Neural crest cell (in vitro differentiated cells): ENCODE measurements at places on chromosomes 2 and 18. TPM values are rescaled to one million over a fixed set of nuclear protein-coding genes. Genes with fewer than 3 reads are reported as not detected.
A peak's percentile ranks its signal among the peaks of the same experiment; 100 is the strongest.

DNA sequence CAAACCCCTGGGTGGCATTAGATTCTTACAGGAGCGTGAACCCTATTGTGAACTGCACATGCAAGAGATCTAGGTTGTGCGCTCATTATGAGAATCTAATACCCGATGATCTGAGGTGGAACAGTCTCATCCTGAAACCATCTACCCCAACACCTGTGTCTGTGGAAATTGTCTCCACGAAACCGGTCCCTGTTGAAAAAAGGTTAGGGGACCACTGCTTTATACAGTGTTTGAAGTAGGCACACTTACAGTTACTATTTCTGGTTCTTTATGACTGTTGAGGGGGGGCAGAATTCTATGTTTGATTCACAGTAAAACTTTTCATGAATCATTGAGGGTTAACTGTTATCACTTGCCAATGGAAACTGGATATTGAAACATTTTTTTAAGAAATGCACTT lies 72.0 kb downstream of the RIF1 start:
- no peaks in the 10 kb centered on the region for H3K4me1 ChIP-seq
- no peak overlapping the region for H3K4me3 ChIP-seq
- no peak overlapping the region for H3K27ac ChIP-seq

DNA sequence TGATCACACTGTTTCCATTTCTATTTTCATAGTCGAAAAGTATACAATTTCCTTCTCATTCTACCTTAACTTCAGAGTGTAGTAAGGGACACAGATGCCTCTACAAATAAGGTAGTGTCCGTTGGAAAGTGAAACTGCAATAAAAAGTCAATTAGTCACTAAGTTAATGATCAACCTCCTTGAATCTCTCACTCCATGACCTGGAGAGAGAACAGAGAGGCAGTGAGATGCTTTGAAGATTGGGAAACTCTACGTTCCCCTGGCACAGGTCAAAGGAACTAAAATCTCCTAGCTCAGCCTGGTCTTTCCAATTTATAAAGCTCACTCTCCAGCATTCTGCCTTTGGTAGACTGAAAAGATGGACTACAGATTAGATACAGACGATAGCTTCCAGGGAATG lies 153.8 kb upstream of the ACAA2 start:
- H3K27ac ChIP-seq, result no peak overlapping the region
- no peaks in the 10 kb centered on the region for H3K27me3 ChIP-seq
- peaks cover 3% of the 10 kb centered on the region for H3K4me1 ChIP-seq
- no peaks in the 10 kb centered on the region for H3K36me3 ChIP-seq
- DNase-seq, result no peak
- H3K4me3 ChIP-seq, result no peak overlapping the region

CTDP1 gene
- total RNA-seq, result 22.8 and 23.3 TPM in 2 replicates

GRCh38 chr2:100813527-100813926 lies 6.4 kb upstream of the NPAS2 start:
- peaks cover 5% of the 10 kb centered on the region for H3K36me3 ChIP-seq
- H3K27me3 ChIP-seq, result peaks cover 19% of the 10 kb centered on the region
- no peak for DNase-seq
- H3K4me3 ChIP-seq, result no peak overlapping the region
- peaks cover 19% of the 10 kb centered on the region for H3K4me1 ChIP-seq

GRCh38 chr2:63721082-63721424 lies 120.6 kb upstream of the UGP2 start:
- no peaks in the 10 kb centered on the region for H3K27me3 ChIP-seq
- peaks cover 5% of the 10 kb centered on the region for H3K36me3 ChIP-seq
- peaks cover 5% of the 10 kb centered on the region for H3K4me1 ChIP-seq
- DNase-seq, result no peak
- H3K4me3 ChIP-seq, result no peak overlapping the region
- no peak overlapping the region for H3K27ac ChIP-seq

DNA sequence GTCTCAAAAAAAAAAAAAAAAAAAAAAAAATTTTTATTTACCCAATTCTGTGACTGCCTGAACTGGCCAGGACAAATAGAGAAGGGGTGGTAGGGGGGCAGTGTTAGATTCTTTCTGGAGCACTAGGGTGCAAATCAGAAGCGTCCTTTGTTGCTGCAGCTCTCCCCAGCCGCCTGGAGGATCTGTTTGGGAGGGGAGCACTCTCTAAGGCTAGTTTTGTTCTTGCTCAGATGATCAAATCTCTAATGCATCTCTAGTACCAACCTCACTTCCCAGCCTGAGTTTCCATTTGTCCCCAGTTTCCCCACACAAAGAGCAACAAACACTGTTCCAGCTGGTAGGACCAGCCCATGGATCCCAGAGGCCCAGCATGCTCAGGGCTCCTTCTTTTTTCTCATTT lies 83.0 kb downstream of the GBX2 start:
- peak overlapping the region; percentile 71 for H3K27ac ChIP-seq
- no peaks in the 10 kb centered on the region for H3K27me3 ChIP-seq
- DNase-seq, result no peak

- H3K4me3 ChIP-seq, result no peak overlapping the region
- DNase-seq, result no peak
- H3K36me3 ChIP-seq, result no peaks in the 10 kb centered on the region
- H3K27ac ChIP-seq, result no peak overlapping the region
- H3K4me1 ChIP-seq, result no peaks in the 10 kb centered on the region
- H3K27me3 ChIP-seq, result no peaks in the 10 kb centered on the region
Observed at GRCh38 chr2:19577723-19578122, 219.3 kb upstream of the OSR1 start.

GRCh38 chr2:12884713-12885282 lies 168.1 kb downstream of the TRIB2 start:
- DNase-seq, result no peak
- H3K4me1 ChIP-seq, result no peaks in the 10 kb centered on the region
- no peak overlapping the region for H3K27ac ChIP-seq
- H3K36me3 ChIP-seq, result no peaks in the 10 kb centered on the region

DNA sequence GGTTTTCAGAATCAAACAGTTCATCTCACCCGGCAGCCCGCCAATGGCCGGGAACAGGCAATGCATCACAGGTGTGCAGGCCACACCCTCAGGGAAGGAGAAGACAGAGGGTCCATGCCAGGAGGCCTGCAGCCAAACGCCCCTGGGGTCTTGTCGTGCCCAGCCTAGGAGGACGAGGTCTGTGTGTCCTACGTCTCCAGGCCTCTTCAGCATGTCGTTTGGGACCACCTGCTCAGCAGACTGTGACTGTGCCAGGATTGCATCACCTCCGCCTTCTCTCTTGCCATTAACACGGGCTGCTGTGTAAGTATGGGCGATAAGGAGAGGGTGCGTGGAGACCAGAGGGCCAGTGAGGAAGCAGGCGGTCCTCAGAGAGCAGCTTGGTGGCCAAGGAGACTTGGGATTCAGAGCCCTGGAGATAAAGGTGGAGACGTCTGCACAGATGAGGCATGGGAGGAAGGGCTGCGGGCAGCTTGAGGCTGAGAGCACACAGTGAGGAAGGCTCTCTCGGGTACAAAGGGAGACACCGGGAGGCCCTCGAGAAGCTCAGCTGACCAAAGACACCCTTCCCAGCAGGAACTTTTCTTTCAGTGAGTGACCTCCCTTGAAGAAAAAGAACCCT lies 37.4 kb upstream of the KLHL29 start:
- H3K27me3 ChIP-seq, result no peaks in the 10 kb centered on the region
- H3K27ac ChIP-seq, result peak overlapping the region; percentile 86
- H3K36me3 ChIP-seq, result no peaks in the 10 kb centered on the region
- no peak overlapping the region for H3K4me3 ChIP-seq
- DNase-seq, result no peak
- H3K4me1 ChIP-seq, result peaks cover 19% of the 10 kb centered on the region

DARS1 gene
- total RNA-seq, result 73.8 and 91.1 TPM in 2 replicates
